ENCODE measurements at places on chromosomes 1 and 21. TPM values are rescaled to one million over a fixed set of nuclear protein-coding genes. Genes with fewer than 3 reads are reported as not detected.

GRCh38 chr1:2554621-2555387 lies 1.4 kb upstream of the TNFRSF14 start:
- no peaks in the 10 kb centered on the region for H3K4me1 ChIP-seq
- H3K36me3 ChIP-seq, result peaks cover 15% of the 10 kb centered on the region
- no peak for DNase-seq
- H3K27ac ChIP-seq, result no peak overlapping the region

DNA sequence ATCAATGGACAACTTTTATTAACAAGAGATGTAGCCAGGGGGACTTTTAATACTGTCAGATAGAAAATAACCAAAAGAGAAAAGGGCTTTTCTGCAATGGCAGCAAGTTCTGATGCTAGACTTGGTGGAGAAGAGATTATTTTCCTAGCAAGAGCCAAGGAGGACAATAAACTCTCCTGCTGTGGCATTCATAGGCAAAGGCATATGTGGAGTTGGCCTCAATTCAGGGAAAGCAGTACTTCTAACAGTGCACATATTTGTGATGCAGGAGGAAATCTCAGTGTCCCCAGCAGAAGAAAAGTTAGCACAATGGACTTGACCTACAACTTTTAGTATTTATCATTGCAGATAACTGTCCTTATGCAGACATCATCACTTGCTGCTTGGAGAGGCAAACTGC lies 75.1 kb upstream of the GRIK1 start:
- H3K27ac ChIP-seq, result no peak overlapping the region
- no peak overlapping the region for H3K4me3 ChIP-seq
- DNase-seq, result no peak
- no peaks in the 10 kb centered on the region for H3K4me1 ChIP-seq
- no peaks in the 10 kb centered on the region for H3K36me3 ChIP-seq

The NR1I3 gene
- total RNA-seq, result not detected

- peaks cover 18% of the 10 kb centered on the region for H3K36me3 ChIP-seq
- no peak for DNase-seq
- no peak overlapping the region for H3K4me3 ChIP-seq
- H3K27ac ChIP-seq, result no peak overlapping the region
- peaks cover 6% of the 10 kb centered on the region for H3K4me1 ChIP-seq
Observed at GRCh38 chr1:27755865-27756264, 17.2 kb upstream of the STX12 start.

DNA sequence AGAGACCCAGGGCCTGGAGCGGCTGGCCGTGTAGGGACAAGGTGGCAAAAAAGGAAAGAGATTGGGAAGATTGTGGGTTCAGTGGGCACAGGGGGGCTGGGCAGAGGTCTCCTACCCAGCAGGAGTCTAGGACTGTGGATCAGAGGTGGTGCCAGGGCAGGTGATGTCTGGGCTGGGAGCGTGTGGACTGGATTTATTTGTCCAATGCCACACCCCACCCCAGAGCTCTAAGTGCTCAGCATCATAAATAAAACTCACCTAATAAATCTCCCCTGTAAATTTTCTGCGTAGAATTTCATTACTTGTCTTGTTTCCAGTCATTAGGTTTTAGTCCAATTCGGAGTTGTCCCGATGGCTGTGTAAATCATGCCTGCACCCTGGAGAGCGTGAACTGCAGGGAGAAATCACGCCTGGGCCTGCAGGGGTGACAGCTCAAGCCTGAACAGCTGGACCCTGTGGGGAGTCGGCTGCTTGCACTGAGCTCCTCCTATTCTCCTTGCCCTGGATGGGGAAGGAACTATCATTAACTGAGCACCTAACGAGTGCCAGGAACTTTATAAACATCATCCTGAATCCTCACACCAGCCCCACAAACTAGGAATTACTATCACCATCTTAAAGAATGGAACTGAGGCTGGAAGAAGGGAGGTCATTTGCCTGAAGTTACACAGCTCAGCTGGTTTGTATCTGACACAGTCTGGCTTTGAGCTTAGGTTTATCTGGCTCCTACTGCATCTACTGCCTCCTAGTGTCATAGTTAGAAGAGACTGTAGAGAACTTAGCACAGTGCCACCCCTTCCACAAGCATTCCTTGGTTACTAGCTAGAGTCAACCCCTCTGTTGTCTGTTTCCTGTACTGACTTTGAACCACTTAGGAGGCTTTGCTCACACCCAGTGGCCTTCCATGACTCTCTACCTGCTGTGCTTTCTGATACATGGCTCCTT lies 25.0 kb upstream of the POU3F1 start:
- DNase-seq, result peak; percentile 71
- H3K27me3 ChIP-seq, result no peaks in the 10 kb centered on the region
- no peak overlapping the region for H3K27ac ChIP-seq
- no peaks in the 10 kb centered on the region for H3K36me3 ChIP-seq
- no peaks in the 10 kb centered on the region for H3K4me1 ChIP-seq

The COL8A2 gene
- total RNA-seq, result 6.0 TPM

The OR2W3 gene
- total RNA-seq, result 2.0 TPM

The CACNA1S gene
- total RNA-seq, result 0.20 TPM

The RSPH1 gene
- 46.9 TPM for total RNA-seq

DNA sequence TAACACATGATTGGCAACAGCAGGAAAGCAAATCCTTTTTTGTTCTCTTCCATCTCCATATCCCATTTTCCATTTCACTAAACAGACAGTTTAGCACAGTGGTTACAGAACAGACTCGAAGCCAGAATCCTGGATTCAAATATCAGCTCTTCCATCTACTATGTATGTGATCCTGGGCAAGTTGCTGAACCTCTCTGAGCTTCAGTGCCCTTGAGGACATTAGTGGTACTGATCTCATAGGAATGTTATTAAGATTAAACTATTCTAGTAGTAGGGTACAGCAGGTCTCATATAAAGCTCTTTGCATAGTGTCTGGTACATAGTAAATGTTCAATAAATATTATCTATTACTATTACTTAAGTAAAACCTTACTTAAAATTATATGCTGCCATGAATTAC lies 13.8 kb upstream of the HHIPL2 start:
- no peak overlapping the region for H3K27ac ChIP-seq
- H3K4me1 ChIP-seq, result no peaks in the 10 kb centered on the region
- no peak for DNase-seq
- H3K4me3 ChIP-seq, result no peak overlapping the region

The ADGRB2 gene
- total RNA-seq, result 7.6 TPM

The MYBPH gene
- total RNA-seq, result not detected

- H3K27ac ChIP-seq, result no peak overlapping the region
- no peak for DNase-seq
- H3K4me1 ChIP-seq, result peaks cover 2% of the 10 kb centered on the region
- H3K4me3 ChIP-seq, result no peak overlapping the region
- H3K36me3 ChIP-seq, result no peaks in the 10 kb centered on the region
Observed at GRCh38 chr1:209382231-209383100, 201.0 kb upstream of the CAMK1G start.

The C1QC gene
- 554 TPM for total RNA-seq

DNA sequence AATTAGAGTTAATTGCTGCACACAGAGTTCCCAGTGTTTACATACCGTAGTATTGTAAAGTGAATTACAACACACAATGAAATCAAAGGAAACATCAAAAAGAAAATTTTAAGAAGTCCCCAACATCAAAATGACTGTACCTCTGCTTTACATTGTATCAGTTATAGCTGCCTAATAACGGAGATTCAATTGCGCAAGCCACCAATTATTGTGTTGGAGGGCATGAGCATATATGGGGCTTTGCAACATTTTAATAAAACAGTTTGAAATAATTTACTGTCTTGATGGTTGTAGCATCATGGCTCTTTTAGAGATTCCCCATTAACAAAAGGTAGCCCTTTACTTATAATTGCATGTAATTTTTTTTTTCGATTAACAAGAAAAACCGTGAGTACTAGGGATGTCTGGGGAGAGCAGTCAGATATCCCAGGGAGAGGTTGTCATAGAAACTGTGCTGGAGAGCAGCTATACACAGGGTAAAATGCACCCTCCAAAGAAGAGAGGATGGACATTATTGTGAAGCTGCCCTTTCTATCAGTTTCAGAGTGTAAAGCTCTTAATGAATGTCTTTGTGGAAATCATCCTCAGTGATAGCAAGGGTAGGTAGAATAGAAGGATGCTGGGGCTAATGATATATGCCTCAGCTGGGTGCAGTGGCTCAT lies 55.9 kb upstream of the BTG3 start:
- no peak overlapping the region for H3K27ac ChIP-seq
- DNase-seq, result no peak
- no peaks in the 10 kb centered on the region for H3K27me3 ChIP-seq
- H3K4me3 ChIP-seq, result no peak overlapping the region
- no peaks in the 10 kb centered on the region for H3K36me3 ChIP-seq

The DNAJC28 gene
- total RNA-seq, result 1.3 TPM

The FAM110D gene
- total RNA-seq, result 3.2 TPM

The MAGI3 gene
- total RNA-seq, result 54.9 TPM

- H3K27me3 ChIP-seq, result no peaks in the 10 kb centered on the region
- H3K27ac ChIP-seq, result no peak overlapping the region
- H3K36me3 ChIP-seq, result no peaks in the 10 kb centered on the region
- DNase-seq, result no peak
Observed at GRCh38 chr1:6084781-6085495, 39.2 kb downstream of the KCNAB2 start.

The ACAP3 gene
- total RNA-seq, result 62.8 TPM

GRCh38 chr1:223551610-223552009 lies 113.9 kb downstream of the CAPN8 start:
- no peak for DNase-seq
- H3K4me1 ChIP-seq, result no peaks in the 10 kb centered on the region
- no peak overlapping the region for H3K27ac ChIP-seq
- H3K4me3 ChIP-seq, result no peak overlapping the region

GRCh38 chr1:170470121-170470520 lies 61.8 kb upstream of the GORAB start:
- no peaks in the 10 kb centered on the region for H3K27me3 ChIP-seq
- H3K36me3 ChIP-seq, result no peaks in the 10 kb centered on the region
- H3K4me1 ChIP-seq, result no peaks in the 10 kb centered on the region
- no peak overlapping the region for H3K27ac ChIP-seq
- no peak overlapping the region for H3K4me3 ChIP-seq
- DNase-seq, result no peak

The LPAR3 gene
- total RNA-seq, result 8.3 TPM

- peaks cover 13% of the 10 kb centered on the region for H3K4me1 ChIP-seq
- peak overlapping the region; percentile 87 for H3K27ac ChIP-seq
- no peaks in the 10 kb centered on the region for H3K27me3 ChIP-seq
- no peak overlapping the region for H3K4me3 ChIP-seq
- DNase-seq, result peak; percentile 23
Observed at GRCh38 chr1:89261926-89262515, 10.6 kb downstream of the GBP5 start.

DNA sequence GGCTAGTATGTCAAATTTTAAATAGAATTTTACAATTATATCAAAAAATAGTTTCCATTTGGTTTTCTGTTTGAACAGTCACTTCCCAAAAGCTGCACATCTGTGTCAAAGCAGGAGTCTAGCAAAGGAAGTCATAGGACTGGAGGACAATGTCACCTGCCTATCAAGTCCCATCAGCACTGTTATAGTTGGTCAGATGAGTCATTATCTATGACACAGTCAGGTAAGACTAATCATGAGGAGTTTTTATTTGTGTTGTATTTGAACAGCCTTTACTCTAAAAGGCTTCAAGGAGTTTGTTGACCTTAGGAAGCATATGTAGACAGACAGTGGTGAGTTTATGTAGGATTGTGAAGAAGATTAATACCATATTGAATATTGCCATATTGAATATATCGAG lies 74.2 kb upstream of the QSOX1 start:
- peaks cover 12% of the 10 kb centered on the region for H3K36me3 ChIP-seq
- H3K27me3 ChIP-seq, result no peaks in the 10 kb centered on the region
- no peaks in the 10 kb centered on the region for H3K4me1 ChIP-seq
- no peak overlapping the region for H3K27ac ChIP-seq
- H3K4me3 ChIP-seq, result no peak overlapping the region

The S1PR1 gene
- total RNA-seq, result 130 TPM

The CASQ1 gene
- total RNA-seq, result 0.25 TPM

GRCh38 chr1:224783006-224783651 lies 146.3 kb upstream of the DNAH14 start:
- no peak overlapping the region for H3K27ac ChIP-seq
- no peaks in the 10 kb centered on the region for H3K4me1 ChIP-seq
- H3K4me3 ChIP-seq, result no peak overlapping the region
- H3K36me3 ChIP-seq, result no peaks in the 10 kb centered on the region
- no peak for DNase-seq

The SCNM1 gene
- 31.3 TPM for total RNA-seq

The LRRC38 gene
- total RNA-seq, result not detected

The RCC2 gene
- 51.2 TPM for total RNA-seq

DNA sequence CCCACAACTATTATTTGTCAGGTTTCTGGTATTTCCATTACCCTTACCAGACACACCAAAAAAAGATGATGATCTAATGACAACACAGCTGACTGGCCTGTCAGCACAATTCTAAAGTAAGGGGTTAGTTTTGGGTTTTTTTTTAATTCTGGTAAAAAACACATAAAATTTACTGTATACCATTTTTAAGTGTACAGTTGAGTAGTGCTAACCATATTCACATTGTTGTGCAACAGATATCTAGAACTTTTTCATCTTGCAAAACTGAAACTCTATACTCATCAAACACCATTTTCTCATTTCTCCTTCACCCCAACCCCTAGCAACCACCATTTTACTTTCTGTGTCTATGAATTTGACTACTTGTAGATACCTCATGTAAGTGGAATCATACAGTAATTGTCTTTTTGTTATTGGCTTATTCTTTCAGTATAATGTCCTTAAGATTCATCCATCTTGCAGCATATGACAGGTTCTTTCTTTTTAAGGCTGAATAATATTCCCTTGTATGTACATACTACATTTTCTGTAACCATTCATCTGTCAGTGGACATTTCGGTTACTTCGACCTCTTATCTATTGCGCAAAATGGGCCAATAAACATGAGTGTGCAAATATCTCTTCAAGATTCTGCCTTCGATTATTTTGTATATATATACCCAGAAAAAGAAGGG lies 29.8 kb downstream of the ARNT start:
- no peak overlapping the region for H3K27ac ChIP-seq
- DNase-seq, result no peak
- peaks cover 5% of the 10 kb centered on the region for H3K36me3 ChIP-seq
- no peak overlapping the region for H3K4me3 ChIP-seq

GRCh38 chr1:94562519-94563260 lies 21.1 kb upstream of the F3 start:
- no peak for DNase-seq
- H3K4me1 ChIP-seq, result no peaks in the 10 kb centered on the region
- no peaks in the 10 kb centered on the region for H3K36me3 ChIP-seq
- no peaks in the 10 kb centered on the region for H3K27me3 ChIP-seq

- H3K27ac ChIP-seq, result no peak overlapping the region
- H3K36me3 ChIP-seq, result peaks cover 13% of the 10 kb centered on the region
- peaks cover 5% of the 10 kb centered on the region for H3K4me1 ChIP-seq
- H3K4me3 ChIP-seq, result no peak overlapping the region
- peak; percentile 28 for DNase-seq
- no peaks in the 10 kb centered on the region for H3K27me3 ChIP-seq
Observed at GRCh38 chr1:171798765-171799164, 17.3 kb downstream of the METTL13 start.

The CYP4X1 gene
- 20.4 TPM for total RNA-seq

The KISS1 gene
- not detected for total RNA-seq

- H3K4me3 ChIP-seq, result no peak overlapping the region
- H3K27ac ChIP-seq, result no peak overlapping the region
- peaks cover 7% of the 10 kb centered on the region for H3K4me1 ChIP-seq
- H3K36me3 ChIP-seq, result no peaks in the 10 kb centered on the region
- DNase-seq, result peak; percentile 49
Observed at GRCh38 chr1:212916481-212917133, 33.7 kb upstream of the VASH2 start.

The CCDC27 gene
- total RNA-seq, result not detected

The TAL1 gene
- total RNA-seq, result 9.3 TPM

- no peaks in the 10 kb centered on the region for H3K27me3 ChIP-seq
- no peaks in the 10 kb centered on the region for H3K4me1 ChIP-seq
- H3K36me3 ChIP-seq, result no peaks in the 10 kb centered on the region
- H3K27ac ChIP-seq, result no peak overlapping the region
Observed at GRCh38 chr1:231924180-231924579, 297.6 kb downstream of the DISC1 start.

The CYP4A11 gene
- not detected for total RNA-seq

All from lung (tissue), 17 donors.